ENCODE measurements at places on chromosomes 7 and 10.

- DNase-seq: no peak
Measured at GRCh38 chr10:74474022-74474713, 323.1 kb downstream of the ADK start.

DNA sequence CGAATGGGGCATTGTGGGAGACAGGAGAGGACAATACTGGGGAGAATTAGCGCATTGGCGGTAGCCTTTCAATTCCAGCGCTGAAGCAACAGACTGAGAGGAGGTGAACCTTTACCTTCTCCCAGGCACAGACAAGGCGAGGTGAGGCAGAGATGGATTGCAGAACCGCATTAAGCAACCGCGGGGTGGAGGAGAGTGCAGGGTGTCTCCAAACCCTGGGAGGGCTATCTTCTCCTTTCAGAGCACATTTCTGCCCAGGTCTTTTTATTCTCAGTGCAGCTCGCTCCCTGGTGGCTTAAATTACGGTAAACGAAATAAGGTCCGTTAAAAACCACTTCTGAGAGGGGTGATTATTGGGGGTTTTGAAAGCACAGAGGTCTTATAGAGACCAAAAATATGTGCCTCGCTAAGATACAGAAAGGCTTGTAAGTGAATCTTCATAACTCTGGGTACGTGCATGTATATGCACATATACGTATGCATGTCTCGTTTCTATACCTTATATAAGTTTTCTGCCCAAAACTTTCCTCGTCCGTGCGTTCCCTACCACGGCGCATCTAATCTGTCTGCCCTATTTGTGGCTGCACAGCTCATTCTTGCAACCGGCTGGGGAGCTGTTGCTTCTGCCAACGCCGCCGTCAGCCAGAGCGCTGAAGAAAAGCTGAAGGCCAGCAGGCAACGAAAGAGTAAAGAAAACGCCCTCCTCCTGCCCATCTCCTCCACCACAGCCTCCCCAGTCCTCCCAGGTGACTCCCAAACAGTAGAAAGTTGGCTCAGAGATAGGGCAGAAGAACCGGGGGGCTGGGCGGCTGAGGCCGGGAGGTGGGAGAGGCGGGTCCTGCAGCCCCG is 895 bp upstream of the ZNF804B start:
- DNase-seq: peak; percentile 3

GRCh38 chr7:36048141-36048901 is 104.7 kb upstream of the EEPD1 start:
- peak; percentile 64 for DNase-seq

- DNase-seq: no peak
Measured at GRCh38 chr7:28739128-28739527, 219.0 kb downstream of the TRIL start.

DNA sequence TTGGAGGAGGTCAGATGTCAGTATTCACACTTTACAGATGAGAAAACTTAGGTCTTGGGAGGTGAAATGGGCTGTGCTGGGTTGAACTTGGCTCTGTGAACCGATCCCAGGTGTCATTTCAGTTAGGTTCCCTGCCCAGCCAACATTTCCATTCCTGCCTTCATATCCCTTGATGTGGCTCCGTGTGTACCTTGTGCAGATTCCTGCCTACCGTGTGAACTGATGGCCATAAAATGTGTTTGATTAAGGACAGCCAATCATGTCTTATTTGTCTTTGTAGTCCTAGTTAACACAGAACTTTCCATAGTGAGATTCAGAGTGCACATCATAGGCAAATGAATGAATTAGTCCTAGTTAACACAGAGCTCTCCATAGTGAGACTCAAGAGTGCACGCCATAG is 101.0 kb upstream of the GATA3 start:
- no peak for DNase-seq

DNA sequence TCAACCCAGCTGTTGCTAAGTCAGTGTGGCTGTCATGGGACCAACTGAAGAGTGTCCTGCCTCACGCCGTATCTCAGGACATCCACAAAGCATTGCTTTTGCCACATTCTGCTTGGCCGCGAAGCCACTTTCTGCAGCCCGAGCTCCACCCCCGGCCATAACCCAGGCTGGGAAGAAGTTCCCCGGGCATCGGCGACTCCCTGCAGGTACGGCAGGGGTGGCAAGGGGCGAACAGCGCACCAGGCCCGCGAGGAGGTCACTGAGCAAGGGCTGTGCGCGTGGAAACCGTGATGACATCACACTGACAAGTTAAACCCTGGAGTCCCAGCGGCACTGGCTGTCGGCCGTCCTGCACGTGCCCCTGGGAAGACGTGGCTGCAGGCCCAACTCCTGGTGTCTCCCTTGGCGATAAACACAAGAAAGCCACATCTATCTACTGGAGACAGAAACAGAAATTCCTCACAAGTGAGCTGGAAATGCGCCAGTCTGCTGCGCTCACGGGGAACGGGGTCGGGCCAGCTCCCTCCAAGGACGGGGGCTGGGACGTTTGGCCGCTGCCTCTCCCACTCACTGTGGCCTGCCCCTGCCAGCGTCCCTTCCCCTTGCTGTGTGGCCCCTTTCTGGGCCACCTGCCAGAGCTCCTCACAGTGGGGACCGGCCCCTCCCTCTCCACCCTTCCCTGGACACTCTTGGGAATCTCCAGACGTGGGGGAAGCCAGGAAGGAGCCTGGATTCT is 326.3 kb downstream of the DNAJB6 start:
- no peak for DNase-seq

DNA sequence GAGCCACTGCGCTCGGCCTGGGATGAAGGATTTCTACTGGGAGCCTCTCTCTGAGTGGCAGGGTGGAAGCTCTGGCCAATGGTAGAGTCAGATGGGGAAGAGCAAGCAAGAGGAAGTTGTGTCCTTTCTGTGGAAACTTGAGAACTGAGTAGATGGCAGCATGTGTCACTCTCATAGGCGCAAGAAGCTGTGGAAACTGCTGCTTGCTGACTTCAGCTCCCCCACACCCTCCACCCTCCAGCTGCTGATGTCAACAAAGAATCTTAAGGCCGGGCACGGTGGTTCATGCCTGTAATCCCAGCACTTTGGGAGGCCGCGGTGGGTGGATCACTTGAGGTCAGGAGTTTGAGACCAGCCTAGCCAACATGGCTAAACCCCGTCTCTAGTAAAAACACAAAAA is 39.8 kb upstream of the SRGN start:
- DNase-seq: no peak

GRCh38 chr7:26326211-26326610 is 34.5 kb downstream of the SNX10 start:
- no peak for DNase-seq

DNA sequence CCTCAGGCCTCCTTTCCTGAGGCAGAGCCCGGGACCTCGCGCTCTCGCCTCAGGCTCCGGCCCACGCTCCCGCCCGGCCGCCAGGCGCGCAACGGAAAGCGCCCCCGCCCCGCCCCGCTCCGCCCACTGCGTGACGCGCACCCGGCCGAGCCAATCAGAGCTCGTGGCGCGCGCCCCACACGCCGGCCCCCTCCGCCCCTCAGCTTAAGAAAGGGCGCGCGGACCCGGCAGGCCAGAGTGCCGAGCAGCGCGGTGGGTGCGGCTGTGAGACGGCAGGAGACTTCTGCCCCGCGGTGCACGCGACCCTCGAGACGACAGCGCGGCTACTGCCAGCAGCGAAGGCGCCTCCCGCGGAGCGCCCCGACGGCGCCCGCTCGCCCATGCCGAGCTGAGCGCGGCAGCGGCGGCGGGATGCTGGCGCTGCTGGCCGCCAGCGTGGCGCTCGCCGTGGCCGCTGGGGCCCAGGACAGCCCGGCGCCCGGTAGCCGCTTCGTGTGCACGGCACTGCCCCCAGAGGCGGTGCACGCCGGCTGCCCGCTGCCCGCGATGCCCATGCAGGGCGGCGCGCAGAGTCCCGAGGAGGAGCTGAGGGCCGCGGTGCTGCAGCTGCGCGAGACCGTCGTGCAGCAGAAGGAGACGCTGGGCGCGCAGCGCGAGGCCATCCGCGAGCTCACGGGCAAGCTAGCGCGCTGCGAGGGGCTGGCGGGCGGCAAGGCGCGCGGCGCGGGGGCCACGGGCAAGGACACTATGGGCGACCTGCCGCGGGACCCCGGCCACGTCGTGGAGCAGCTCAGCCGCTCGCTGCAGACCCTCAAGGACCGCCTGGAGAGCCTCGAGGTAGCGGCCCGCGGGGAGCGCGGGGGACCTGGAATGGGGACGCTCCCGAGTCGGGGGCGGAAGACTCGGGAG is at the start of gene NPTX2:
NPTX2 (plus strand) TSS at position 235 of the 909 bp plus-strand sequence; CDS start at position 412, 177 bp downstream.
- DNase-seq: no peak

DNA sequence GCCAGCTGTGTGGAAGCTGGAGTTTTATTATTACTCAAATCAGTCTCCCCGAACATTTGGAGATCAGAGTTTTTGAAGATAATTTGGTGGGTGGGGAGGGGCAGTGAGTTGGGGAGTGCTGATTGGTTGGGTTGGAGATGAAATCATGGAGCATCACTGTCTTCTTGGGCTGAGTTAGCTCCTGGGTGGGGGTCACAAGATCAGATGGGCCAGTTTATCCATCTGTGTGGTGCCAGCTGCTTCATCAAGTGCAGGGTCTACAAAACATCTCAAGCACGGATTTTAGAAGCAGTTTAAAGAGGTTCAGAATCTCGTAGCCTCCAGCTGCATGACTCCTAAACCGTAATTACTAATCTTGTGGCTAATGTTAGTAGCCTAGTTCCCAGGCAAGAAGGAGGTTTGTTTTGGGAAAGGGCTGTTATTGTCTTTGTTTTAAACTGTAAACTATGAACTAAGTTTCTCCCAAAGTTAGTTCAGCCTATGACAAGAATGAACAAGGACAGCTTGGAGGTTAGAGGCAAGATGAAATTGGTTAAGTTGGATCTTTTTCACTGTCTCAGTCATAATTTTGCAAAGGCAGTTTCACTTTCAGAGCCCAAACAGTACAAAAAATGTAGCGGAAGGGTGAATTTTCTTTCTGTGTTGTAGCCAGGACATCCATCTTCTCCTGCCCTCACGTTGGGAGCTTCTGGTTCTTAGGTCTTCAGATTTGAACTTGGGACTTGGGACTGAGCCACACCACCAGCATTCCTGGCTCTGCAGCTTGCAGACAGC is 43.1 kb downstream of the KLF6 start:
- no peak for DNase-seq

DNA sequence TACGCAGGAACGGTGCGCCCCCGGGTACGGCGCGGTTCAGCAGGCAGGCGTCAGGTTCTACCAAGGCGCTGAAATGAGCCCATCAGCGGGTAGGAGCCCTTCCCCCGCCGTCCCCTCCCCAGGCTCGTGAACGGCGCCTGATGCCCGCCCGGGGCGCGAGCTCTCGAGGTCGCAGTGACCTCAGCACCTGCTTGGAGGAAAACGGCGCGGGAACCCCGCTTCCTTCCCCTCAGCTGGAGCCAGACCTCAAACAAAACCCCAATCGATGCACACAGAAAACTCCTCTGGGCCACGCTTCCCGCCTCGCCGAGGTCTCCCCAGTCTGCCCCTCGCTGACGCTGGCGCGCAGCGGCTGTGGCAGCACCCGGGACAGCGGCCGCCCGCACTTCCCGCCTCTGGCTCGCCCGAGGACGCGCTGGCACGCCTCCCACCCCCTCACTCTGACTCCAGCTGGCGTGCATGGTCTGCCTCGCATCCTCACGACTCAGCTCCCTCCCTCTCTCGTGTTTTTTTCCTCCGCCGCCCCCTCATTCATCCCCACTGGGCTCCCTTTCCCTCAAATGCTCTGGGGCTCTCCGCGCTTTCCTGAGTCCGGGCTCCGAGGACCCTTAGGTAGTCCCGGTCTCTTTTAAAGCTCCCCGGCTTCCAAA is 514 bp upstream of the GAD2 start:
- no peak for DNase-seq

DNA sequence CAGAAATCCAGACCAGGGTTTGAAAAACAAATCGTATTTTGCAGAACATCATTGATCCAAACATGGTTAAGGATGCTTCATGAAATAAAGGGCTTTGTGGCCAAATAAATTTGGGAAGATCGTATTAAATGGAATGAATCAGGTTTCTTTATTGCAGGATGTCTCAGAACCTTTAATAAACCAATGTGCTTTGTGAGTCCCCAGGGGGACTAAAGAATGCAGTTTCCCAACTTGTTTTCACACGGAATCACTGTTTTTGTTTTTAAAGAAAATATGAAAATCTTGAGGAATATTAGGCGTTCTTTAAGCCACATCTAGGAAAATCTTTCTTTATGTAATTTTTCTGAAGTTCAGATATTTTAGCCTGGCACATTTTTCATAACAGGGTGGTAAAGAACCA is 16.8 kb upstream of the CCDC172 start:
- no peak for DNase-seq

- DNase-seq: no peak
Measured at GRCh38 chr7:18361756-18362155, 133.8 kb upstream of the HDAC9 start.

DNA sequence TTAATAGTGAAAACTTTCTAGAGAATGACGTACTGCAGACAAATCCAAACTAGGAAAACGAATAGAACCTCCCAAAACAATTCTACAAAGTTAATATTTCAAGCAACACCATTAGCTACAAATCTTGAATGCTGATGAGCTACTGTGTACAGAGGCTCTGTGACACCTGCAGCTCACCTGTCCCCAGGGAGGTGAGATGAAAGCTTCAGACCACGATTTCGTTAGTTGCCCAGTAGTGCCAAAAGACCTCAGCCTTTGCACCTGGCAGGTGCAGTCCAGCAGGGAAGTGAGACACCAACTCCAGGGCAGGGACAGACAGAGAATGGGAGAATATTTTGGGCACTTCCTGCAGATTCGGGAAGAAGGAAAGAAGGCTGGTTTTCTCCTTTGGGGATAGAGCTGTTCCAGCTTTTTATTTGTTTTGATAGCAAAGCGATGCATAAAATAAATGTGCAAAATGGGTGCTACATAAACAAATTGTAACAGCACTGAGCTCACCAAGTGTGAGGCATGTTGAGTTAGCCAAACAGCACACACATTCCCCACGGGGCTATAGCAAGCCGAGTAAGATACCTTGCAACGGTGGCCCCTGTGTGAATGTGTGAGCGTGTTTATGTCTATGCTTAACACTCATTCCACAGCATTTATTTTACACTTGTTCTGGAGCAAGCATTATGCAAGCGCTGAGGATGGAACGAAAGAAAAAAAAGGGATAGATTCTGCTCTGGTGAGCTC is 1024.8 kb upstream of the AUTS2 start:
- DNase-seq: no peak

GRCh38 chr10:100355086-100355485 is 8.1 kb downstream of the SCD start:
- no peak for DNase-seq

DNA sequence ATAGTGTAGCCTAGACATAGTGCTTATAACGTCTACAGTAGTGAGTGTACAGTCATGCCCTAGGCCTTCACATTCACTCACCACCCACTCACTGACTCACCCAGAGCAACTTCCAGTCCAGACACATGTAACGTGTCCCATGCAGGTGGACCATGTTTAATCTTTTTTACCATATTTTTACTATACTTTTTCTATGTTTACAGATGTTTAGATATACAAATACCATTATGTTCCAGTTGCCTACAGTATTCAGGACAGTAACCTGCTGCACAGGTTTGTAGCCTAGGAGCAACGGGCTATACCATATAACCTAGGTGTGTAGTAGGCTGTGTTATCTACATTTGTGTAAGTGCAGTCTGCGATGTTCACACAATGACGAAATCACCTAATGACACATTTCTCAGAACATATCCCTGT is 11.0 kb downstream of the MPP7 start:
- no peak for DNase-seq

- no peak for DNase-seq
Measured at GRCh38 chr10:77825965-77826364, 100.6 kb downstream of the DLG5 start.

GRCh38 chr7:47601881-47602249 is 20.0 kb upstream of the TNS3 start:
- DNase-seq: no peak
